Breast epithelium (tissue), 4 donors: ENCODE measurements at places on chromosomes 5 and 9. TPM values are rescaled to one million over a fixed set of nuclear protein-coding genes. Genes with fewer than 3 reads are reported as not detected.

GRCh38 chr5:166909040-166909439 is 1382.4 kb upstream of the WWC1 start:
- no peaks in the 10 kb centered on the region for H3K27me3 ChIP-seq
- H3K4me3 ChIP-seq: no peak overlapping the region
- H3K36me3 ChIP-seq: no peaks in the 10 kb centered on the region
- H3K4me1 ChIP-seq: no peaks in the 10 kb centered on the region
- H3K27ac ChIP-seq: no peak overlapping the region

- no peaks in the 10 kb centered on the region for H3K4me1 ChIP-seq
- no peak for DNase-seq
- no peaks in the 10 kb centered on the region for H3K27me3 ChIP-seq
- H3K27ac ChIP-seq: no peak overlapping the region
These were observed 270.4 kb upstream of the TUT7 start for GRCh38 chr9:86624630-86625029.

GRCh38 chr5:132065951-132066701 is 5.7 kb downstream of the IL3 start:
- H3K36me3 ChIP-seq: no peaks in the 10 kb centered on the region
- no peaks in the 10 kb centered on the region for H3K4me1 ChIP-seq
- no peak overlapping the region for H3K27ac ChIP-seq
- no peaks in the 10 kb centered on the region for H3K27me3 ChIP-seq

The UNC5A gene
- not detected for total RNA-seq

GRCh38 chr5:129445379-129445778 is 14.7 kb upstream of the ADAMTS19 start:
- H3K4me1 ChIP-seq: no peaks in the 10 kb centered on the region
- no peak for DNase-seq
- no peaks in the 10 kb centered on the region for H3K27me3 ChIP-seq
- H3K27ac ChIP-seq: no peak overlapping the region

GRCh38 chr9:32503008-32503407 is 23.0 kb downstream of the RIGI start:
- no peaks in the 10 kb centered on the region for H3K4me1 ChIP-seq
- H3K4me3 ChIP-seq: no peak overlapping the region
- H3K27ac ChIP-seq: no peak overlapping the region
- DNase-seq: no peak
- no peaks in the 10 kb centered on the region for H3K36me3 ChIP-seq

DNA sequence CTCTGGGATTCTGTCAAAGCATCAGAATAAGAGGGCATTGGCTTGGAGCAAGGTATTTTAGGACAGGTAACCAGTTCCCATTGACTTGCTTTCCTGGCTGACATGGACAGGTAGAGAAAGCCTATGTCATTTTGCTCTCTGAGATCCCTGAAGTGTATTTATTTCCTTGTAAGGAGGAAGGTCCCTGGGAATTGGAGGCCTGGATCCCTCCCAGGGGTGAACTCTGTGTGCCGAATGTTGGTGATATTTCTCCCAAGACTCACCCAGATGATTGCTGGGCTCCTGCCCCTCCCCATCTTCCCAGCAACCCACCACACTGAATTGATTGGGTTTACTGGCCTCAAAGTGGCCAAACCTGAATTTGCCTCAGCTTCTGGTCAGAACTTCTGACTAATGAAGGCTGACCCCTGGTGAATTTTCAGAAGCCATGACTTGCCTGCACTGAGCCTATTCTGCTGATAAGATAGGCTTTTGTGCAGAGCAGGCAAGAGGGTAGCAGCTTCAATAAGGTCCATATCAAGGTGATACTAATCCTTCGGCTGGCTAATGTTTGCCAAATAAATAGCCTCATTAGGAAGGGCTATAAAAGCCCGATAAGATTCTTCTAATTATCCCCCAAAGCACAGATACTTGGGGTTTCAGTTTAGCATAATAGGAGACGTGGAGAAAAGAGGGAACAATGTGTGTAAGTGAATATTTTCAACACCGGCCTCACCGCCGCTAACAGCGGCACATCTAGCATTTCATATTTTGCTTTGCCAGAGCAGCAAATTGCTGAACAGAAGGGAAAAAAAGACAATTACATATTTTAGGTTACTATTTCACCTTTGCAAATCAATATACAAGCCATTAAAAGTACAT is 152.9 kb upstream of the PITX1 start:
- H3K36me3 ChIP-seq: no peaks in the 10 kb centered on the region
- DNase-seq: no peak
- H3K4me1 ChIP-seq: peaks cover 3% of the 10 kb centered on the region

The RAB24 gene
- total RNA-seq: 21.4 TPM

The LCP2 gene
- total RNA-seq: 41.4 TPM
